ENCODE measurements at places on chromosomes 11 and 22. TPM values are rescaled to one million over a fixed set of nuclear protein-coding genes. Genes with fewer than 3 reads are reported as not detected.
A peak's percentile ranks its signal among the peaks of the same experiment; 100 is the strongest.

DNA sequence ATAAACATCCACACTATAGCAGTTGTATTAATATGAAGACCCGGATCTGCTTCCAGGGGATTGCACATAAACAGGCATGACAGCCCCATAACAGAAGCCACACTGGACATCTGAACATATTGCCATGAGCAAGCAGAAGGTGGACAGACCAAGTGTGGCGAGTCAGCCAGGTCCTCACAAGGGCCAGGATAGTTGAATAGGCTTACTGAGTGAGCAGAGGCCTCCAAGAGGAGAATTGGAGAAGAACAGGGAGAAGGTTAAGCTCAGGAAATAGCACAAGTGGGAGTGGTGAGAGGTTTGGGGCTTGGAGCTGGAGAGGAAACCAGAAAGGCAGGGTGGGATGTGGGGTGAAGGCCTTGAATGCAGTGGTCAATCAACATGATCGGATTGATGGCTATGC, 10.8 kb downstream of the SLC35C1 start:
- no peaks in the 10 kb centered on the region for H3K4me1 ChIP-seq
- DNase-seq = no peak
- H3K27me3 ChIP-seq = no peaks in the 10 kb centered on the region

The HTR3A gene
- total RNA-seq = 0.81 TPM

- peaks cover 20% of the 10 kb centered on the region for H3K4me1 ChIP-seq
- no peak for DNase-seq
- H3K27ac ChIP-seq = no peak overlapping the region
- no peak overlapping the region for H3K4me3 ChIP-seq
- H3K27me3 ChIP-seq = no peaks in the 10 kb centered on the region
Measured at GRCh38 chr11:60908803-60909202, 2.4 kb upstream of the PRPF19 start.

- peak; percentile 44 for DNase-seq
- no peaks in the 10 kb centered on the region for H3K36me3 ChIP-seq
- peak overlapping the region; percentile 89 for H3K4me3 ChIP-seq
- H3K4me1 ChIP-seq = peaks cover 8% of the 10 kb centered on the region
- peak overlapping the region; percentile 95 for H3K27ac ChIP-seq
Measured at GRCh38 chr11:130070846-130071200, 1.1 kb downstream of the APLP2 start.

DNA sequence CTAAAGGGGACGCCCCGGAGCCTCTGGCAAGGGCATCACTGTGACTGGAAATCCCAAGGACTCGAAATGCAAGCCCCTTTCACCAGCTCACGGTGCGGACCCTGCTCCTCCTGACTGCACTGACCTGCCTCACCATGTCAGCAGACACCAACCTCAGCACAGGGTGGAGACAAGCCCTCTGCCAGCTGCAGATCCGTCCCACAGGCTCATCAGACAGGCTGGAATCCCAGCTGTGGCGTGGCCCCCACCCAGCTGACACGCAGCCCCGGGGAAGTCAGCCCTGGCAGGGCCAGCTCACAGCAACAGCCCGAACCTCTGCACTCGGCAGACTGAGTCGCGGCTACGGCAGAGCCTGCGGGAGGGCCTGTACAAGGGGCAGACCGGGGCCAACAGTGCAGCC, 36.8 kb downstream of the BRD1 start:
- no peak for DNase-seq
- H3K27ac ChIP-seq = no peak overlapping the region
- no peak overlapping the region for H3K4me3 ChIP-seq
- no peaks in the 10 kb centered on the region for H3K36me3 ChIP-seq

DNA sequence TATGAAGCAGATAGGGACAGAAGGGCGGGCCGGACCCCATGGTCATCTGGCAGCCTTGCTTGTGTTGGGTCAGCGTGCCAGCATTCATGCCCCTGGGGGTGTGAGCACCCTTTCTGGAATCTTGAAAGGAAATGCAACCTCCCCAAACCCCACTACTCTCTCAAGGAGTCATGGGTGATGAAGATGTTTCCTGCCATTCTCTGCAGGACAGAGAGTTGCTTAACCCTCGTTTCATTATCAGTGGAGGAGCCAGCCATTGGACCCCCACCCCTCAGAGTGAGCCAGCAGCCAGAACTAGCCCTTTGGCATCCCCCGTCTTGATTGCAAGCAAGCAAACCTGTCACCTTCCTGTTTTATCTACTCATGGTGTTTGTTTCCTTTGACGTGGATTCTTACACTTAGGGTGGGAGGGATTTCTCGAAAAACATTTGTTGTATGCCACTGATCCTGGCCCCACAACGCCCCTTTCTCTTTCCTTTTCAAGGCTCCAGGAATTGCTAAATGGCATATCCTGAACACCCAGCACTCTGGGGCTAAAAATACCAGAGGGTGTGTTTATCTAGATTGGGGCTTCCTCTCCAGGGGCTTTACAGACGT, 258.3 kb downstream of the ETS1 start:
- H3K27ac ChIP-seq = no peak overlapping the region
- H3K36me3 ChIP-seq = no peaks in the 10 kb centered on the region
- no peak for DNase-seq
- H3K4me1 ChIP-seq = no peaks in the 10 kb centered on the region
- H3K4me3 ChIP-seq = no peak overlapping the region
- no peaks in the 10 kb centered on the region for H3K27me3 ChIP-seq

- no peaks in the 10 kb centered on the region for H3K4me1 ChIP-seq
- H3K36me3 ChIP-seq = no peaks in the 10 kb centered on the region
- no peaks in the 10 kb centered on the region for H3K27me3 ChIP-seq
- DNase-seq = no peak
- no peak overlapping the region for H3K4me3 ChIP-seq
Measured at GRCh38 chr11:116185551-116185950, 587.2 kb downstream of the BUD13 start.

- no peaks in the 10 kb centered on the region for H3K36me3 ChIP-seq
- no peak overlapping the region for H3K27ac ChIP-seq
- no peak overlapping the region for H3K4me3 ChIP-seq
- DNase-seq = no peak
- no peaks in the 10 kb centered on the region for H3K27me3 ChIP-seq
Measured at GRCh38 chr11:75482931-75483469, 42.7 kb downstream of the GDPD5 start.
